Testis (tissue), 5 donors: ENCODE measurements at places on chromosomes 7 and 10.
A peak's percentile ranks its signal among the peaks of the same experiment; 100 is the strongest.

DNA sequence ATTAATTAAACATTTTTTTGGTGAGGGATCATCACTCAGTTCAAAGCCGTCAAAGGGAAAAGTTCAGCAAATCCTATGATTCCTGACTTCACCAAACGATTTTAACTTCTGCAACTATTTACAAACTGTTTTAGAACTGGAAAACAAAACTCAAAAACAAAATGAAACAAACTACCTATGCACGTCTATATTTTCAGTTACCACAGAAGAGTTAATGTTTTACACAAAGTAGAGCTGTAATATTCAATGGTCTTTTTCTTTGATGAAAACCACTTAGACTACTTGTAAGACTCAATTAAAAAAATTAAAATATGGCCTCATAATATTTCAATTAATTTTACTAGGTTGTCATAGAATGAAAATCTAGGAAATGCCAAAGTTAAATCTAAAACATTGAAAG, 131.5 kb downstream of the ATE1 start:
- DNase-seq, result no peak

- no peak for DNase-seq
Measured at GRCh38 chr10:113061054-113061430, 111.0 kb downstream of the TCF7L2 start.

DNA sequence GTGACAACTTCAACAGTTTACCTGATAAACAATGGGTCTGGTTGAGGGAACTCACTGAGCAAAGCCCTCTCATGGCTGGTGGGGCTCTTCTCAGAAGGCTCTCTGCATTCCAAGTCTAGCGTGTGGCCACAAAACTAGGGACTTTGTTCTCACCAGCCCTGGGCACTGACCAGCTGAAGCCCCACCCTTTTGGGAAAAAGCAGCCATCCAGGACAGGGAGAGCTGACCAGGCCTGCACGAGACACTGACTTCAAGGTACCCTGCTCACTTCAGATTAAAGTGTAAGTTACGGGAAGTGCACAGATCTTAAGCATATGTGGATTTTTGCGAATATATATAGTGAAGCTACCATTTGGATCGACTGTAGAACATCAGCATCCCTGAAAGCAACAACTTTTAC, 67.4 kb upstream of the LRRC4 start:
- no peak for DNase-seq

- no peak for DNase-seq
Measured at GRCh38 chr10:52988923-52989322, 216.3 kb upstream of the MBL2 start.

- DNase-seq, result no peak
Measured at GRCh38 chr7:124440081-124440480, 325.5 kb downstream of the GPR37 start.

DNA sequence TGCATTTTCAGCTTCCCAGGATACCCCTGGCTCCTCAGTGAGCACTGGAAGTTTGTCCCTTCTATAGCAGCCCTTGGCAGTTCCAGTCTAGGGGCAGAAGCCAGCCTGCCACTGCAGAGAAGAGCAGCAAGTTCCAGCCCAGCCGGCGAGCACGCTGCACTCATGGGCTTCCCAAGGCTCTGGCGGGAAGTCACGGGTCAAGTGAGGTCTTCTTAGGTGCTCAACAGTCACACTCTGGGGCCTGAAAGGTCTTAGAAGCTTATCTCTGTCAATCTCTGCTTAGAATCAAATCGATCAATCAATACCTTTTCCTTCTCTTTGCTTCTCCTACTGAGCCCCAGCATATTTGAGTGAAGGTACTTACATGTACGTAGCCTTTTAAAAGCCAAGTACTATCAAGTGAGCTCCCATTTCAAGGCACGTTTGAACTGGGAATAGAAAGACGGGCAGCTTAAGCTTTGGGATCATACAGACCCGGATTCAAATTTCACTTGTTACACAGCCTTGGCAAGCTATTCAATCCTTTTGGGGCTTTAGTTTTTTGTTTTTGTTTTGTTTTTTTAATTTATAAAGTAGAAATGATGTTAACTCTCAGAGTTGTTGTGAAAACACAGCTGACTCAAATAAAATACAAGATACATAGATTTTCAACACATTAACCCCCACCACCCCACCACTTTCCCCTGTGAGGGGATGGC, 152.6 kb upstream of the KLF14 start:
- no peak for DNase-seq

DNA sequence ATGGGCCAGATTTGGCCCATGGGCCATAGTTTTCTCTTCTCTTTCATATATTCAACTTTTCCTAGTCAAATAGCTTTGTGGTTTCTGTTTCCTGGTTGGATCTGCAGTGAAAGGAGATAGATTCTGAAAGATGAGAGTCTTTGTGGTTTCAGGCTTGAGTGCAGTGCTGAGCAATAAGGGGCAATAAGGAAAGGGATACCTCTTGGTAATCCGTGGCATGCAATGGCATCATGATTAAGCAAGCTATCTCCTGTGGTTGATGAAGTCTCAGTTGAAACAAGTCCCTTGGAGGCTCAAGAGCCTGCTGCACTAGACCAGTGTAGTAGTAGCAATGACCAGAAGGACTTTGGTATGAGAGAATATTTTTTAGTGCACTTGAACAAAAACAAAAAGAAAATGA, 187.7 kb upstream of the CNTNAP2 start:
- DNase-seq, result no peak

DNA sequence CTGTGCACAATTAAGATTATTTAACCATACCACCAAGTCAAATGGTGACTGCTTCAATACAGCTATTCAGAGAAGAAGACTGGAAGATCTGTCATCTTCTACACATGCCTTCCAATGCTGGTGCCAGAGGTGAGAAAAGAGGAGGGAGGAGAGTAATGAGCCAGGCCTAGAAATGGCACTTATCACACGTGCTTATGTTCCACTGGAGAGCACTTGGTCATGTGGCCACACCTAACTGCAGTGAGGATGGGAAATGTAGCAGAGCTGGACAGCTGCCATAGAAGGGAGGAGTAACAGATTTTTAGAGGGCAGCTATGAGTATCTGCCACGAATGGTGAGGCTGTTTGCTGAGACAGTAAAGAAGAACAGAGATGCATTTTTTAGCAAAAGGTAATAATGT, 77.1 kb downstream of the MPLKIP start:
- DNase-seq, result peak; percentile 30

DNA sequence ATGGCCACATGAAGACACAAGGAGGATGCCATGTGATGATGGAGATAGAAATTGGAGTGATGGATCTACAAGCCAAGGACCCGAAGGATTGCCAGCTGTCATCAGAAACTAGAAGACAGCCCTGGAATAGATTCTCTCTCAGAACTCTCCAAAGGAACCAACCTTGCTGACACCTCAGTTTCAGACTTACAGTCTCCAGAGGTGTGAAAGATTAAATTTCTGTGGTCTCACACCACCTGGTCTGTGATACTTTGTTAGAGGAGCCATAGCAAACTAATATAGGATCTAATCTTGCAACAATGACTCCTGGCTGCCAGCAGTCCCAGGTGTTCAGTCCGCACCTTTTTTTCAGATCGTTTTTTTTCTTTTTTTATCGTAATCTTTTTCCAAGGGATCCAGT, 647.3 kb upstream of the GHITM start:
- DNase-seq, result no peak

DNA sequence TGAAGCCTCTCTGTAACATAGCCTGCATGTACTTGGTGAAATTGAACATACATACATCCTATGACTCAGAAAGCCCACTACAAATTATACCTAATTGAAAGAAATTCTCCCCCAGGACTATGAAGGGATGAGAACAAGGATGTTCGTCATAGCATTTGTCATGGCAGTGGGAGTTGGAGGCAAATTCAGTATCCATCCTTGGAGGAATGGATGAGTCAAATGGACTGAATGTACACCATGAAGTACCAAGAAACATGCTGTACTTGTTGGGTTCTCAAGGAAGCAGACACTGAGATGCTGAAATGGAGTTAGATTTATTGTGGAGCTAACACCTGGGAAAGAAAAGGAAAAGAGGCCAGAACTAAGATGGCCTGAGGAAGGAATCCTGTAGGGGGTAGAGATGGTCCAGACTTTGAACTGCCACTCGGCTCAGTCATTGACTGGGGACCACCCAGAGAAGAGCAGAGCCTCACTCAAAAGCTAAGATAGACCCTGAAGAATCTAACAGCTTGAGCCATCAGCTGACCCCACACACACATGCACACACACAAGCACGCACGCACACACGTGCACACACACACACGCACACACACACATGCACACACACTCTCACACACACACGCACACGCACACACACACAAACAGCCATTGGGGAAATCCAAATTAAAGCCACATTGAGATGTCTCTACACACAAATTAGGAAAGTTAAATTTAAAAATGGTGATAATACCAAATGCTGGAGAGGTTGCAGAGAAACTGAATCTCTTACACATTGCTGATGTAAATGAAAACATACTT, 22.3 kb downstream of the AOC1 start:
- DNase-seq, result no peak

DNA sequence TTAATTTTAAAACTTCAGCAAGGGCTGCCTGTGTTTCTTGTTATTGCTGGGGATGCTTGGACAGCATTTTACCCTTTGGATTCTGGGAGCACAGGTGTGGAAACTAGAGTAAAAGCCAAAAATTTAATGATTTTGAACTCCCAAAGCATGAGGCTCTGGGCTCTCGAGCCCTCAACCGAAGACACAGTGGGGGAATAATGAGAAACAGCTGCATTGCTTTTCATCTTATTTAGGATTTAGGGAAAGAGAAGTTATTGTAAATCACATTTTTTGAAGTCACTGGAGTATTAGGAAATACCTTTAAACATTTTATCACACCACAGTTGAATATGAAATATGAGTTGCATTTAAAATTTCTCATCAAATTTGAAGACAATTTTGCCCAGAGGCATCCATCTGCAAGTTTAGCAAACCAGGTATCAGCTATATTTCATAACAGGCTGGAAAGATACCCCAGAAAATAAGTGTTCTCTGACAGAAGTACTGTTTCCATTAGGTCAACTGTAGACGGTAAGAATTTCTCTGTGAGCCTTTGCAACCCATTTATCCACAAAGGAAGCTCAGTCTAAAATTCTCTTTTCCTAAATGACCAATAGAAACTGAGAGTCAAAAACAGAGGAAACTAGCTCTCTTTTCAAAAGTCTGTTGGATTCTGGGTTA, 290.6 kb upstream of the PHYHIPL start:
- DNase-seq, result no peak

GRCh38 chr7:9962742-9963141, 1010.9 kb upstream of the PHF14 start:
- no peak for DNase-seq

DNA sequence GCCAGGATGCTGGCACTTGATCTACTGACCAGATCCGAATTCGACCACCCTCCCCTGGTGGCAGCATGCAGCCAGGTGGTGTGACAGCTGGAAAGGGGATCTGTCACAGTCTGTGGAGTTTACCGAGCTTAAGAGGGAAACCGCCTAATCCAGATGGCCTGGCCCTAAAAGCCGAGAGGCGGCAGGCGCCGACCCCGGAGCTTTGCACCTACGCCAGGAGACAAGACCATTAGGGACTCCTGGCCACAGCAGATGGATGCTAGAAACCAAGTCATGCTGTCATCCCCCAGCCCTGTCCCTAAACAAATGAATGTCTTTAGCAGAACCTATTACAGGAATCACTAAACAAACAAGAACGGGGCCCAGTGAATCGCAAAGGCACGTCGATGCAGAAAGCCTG, 27.7 kb downstream of the RCC1L start:
- DNase-seq, result no peak

GRCh38 chr7:40297741-40298311, 163.0 kb downstream of the SUGCT start:
- DNase-seq, result no peak
